T-helper 17 cell (primary cell): ENCODE measurements at places on chromosomes 11 and 22.

DNA sequence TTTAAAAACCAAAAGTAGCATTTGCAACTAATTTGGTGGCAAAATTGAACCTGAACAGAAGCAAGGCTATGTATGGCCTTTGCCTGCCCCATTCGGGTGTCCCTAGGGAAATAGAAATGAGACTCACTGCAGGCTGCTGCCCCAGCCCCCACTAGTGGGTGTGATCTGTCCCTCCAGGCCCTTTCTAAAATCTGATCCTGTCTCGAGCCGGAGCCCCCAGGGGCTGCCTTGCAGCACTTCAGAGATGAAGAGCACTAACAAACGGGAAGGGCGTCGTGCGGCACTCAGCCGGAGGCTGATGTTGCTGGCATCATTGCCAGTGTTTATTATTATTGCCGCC, 43.2 kb downstream of the CD82 start:
- no peak for DNase-seq

- DNase-seq, result no peak
Observed at GRCh38 chr22:29907753-29908515, 25.0 kb downstream of the MTMR3 start.

GRCh38 chr22:46693634-46694415, 44.2 kb downstream of the CERK start:
- DNase-seq, result no peak

GRCh38 chr11:111582881-111583280, 19.4 kb upstream of the SIK2 start:
- no peak for DNase-seq

DNA sequence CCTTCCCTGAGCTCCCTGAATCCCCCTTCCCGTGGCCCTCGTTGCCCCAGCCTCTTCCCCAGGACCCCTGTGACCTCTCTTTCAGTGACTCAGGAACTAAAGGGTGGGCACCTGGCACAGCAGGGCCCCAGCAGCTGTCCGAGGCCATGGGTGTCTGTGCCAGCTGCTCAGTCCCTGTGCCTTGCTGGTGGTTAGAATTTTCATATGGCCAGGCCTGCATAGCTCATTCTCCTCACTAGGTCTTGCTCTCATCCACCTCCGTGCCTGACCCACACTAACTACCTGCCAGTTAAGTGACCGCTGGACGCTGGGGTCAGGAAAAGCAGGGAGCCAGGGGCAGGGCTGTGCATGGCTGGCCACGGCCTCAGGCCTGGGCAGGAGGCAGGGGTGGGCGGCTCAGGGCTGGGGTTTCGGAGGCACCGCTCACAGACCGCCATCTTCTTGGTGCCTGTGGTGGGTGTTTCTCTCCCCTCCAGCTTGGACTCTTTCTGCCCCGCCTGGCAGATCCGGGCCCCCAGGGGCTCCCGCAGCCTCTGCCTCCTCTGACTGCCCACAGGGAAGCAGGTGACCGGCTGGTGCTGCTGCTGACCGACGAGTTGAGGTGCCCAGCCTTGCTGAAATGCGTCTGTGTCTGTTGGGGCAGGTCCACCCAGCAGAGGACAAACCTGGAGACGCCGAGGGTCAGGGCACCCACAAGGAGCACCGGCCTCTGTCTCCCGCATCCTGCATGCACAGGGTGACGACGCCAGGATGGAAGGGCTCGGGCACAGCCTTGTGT, 20.3 kb downstream of the MRGPRD start:
- DNase-seq, result no peak

DNA sequence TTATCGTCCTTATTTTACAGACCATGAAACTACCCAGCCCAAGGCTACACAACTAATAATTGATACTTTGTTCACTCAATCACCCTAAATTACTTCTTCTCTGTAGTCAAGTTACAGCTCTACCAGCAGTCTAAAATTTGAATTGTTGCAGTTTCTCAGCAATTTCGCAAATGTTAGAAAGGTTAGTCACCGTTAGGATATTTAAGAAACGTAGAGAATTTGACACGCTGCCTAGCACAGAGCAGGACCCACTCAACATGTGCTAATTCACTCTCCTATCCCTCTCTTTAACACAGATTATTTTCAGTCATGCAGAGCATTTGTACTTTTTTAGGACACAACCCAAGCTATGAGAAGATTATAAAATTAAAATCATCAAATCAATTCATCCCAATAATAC, 771.1 kb upstream of the LUZP2 start:
- DNase-seq, result no peak

DNA sequence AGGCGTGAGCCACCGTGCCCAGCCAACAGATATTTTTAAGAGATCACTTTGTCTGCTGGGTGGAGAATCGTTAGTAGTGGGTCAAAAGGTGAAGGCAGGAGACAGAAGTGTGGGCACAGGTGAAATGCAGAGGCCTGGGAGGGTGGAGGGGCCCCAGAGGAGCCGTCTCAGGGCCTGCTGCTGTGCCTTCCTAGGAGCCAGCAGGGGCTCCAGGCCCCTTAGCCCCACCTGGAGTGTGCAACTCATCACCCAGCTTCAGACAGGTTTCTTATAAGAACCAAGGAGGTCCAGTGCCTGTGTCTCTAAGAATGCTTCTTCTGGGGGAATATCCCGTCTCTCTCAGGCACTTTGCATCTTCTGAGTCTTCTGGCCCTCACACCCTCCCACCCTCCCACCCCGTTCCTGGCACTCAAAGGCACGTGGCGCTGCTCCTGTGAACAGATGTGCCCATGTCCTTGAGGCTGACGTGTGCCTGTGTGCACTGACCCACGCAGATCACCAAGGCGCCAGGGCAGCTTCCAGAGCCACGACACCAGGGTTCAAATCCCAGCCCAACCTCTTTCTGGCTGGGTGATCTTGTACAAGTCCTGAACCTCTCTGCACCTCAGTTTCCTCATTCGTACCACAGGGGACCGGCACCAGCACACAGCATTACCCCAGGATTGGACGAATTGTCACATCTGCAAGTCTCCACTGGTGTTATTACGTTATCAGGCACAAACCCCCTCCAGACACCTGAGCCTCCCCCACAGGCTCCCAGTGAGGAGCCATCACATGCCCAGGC, 3.4 kb downstream of the ARSA start:
- no peak for DNase-seq

DNA sequence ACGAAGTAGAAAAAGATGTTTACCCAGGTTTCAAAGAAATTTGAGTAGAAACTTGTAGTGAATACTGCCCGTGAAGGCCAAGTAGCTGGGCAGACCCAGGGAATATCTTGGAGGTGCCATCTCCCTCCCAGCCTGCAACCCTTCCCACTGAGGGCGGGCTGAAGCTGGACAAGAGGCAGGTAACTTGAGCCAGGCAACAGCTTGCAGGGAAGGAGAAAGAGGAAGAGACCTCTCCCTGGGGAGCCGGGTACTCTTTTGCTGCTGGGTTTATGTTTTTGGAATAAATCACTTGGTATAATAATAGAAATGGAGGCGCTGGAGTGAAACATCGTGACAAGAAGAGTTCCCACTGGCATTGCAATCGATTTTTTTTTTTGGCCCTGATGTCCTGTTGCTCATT, 49.4 kb upstream of the JAM3 start:
- no peak for DNase-seq

- DNase-seq, result no peak
Observed at GRCh38 chr11:3166268-3167142, 1.4 kb upstream of the OSBPL5 start.
